ENCODE measurements at places on chromosomes 5 and 9. TPM values are rescaled to one million over a fixed set of nuclear protein-coding genes. Genes with fewer than 3 reads are reported as not detected.

DNA sequence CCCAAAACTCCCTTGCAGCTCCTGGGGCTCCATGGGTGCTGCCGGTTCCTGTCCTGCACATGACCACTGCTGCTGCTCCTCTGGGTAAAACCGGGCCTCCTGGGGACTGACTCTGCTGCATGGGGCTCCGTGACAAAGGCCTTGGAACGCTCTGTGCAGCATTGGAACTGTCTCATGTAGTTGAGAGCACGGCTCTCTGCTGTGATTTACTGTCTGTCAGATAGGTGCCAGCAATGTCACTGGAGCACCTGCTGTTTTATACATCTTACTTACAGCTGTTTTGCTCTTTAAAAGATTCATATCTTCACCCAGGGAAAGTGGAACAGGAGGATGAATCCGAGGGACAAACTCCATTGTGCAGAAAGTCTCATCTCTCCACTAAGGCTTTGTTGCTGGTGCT lies 138.1 kb downstream of the YIPF5 start:
- no peak for DNase-seq

GRCh38 chr9:74304598-74304997 lies 192.5 kb upstream of the RORB start:
- DNase-seq, result no peak

Gene BHMT2
- total RNA-seq, result not detected

GRCh38 chr9:106970219-106970975 lies 107.4 kb downstream of the ZNF462 start:
- no peak for DNase-seq

- DNase-seq, result no peak
Observed at GRCh38 chr9:121642758-121643157, 8.7 kb upstream of the DAB2IP start.

Gene TLR4
- not detected for total RNA-seq

DNA sequence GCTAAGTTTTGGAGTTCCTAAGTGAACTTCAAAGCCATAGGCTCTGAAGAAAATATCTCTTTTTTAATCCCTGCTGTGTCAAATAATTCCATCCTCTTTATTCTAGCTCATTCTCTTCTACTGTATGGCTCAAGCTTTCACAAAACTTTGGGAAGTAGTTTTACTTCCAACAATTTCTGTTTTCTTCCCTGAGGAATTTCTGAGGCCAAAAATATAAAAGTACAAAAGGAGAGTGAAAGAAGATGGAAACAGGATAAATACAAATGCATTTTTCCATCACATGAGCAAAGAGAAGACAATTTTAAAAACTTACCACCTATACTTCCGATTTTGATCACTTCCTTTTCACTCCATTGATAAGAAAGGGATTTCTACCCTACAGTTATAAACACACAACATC lies 585.7 kb upstream of the DAB2 start:
- DNase-seq, result no peak

DNA sequence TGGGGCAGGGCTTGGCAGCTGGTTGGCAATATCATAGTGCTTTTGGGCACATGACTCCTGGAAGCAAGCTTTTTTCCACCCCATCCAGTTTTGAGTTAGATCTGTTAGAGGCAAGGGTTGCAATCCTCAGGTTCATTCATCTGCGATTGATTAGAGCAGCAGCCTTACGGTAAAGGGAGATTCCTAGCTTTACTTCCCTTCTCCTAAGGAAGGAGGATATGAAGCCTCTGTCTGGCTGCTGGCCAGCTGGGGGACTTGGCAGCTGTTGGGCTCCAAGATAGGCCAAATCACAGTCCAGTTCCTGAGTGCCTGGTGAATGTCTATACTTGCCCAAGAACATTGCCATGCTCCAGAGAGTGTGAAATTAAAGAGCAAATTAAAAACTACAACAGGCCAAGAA lies 113.4 kb upstream of the CCNH start:
- DNase-seq, result no peak

GRCh38 chr5:636951-637350 lies 24.8 kb downstream of the CEP72 start:
- no peak for DNase-seq

DNA sequence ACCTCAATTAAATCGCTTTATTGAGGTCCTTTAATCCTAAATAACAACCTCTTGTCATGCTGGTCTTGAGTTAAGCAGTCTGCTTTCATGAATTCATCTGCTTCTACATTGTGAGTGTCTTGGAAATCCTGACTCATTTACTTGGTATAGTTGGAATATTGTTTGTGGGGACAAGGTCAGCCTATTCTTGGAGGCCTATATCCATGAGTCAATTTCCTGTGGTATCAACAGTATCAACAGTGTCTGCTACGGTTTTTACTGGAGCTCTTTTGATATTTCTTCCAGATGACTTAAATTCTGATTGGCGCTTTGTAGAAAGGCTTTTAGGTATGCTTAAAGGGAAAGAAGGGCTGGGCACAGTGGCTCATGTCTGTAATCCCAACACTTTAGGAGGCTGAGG lies 71.2 kb upstream of the PARP8 start:
- DNase-seq, result no peak

DNA sequence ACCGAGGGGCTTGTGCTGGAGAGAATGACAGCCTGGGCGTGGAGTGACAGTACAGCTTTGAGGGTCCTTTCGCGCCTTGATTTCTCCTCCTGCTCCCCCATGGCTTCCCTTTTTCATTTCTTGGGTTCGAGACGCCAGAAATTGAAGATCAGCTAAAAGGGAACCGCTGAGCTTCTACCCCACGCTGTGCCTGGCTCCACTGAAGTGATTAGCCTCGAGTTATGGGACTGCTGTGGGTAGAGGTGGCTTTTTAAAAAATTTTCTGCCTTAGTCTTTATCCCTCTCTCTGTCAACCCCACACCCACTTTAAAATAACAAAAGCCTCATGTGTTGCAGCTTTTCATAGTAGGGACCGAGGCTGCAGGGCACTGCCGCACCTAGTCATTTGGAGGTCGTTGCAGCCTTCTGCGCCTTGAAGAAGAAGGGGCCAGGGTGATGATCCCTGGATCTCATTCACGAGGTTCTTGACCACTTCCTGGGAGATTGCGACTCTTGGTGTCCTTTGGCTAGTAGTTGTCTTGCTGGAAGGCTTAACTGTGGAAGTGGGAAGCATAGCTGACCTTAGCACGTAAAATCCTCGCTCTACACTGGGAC lies 603 bp downstream of the PPIP5K2 start:
- DNase-seq, result no peak

Gene ALDH1A1
- 104 TPM for total RNA-seq

Gene INSL4
- not detected for total RNA-seq

Gene CCDC180
- total RNA-seq, result 5.9 TPM

Gene ISCA1
- total RNA-seq, result 11.2 TPM

Gene DDX4
- 0.26 TPM for total RNA-seq

GRCh38 chr5:178238711-178239592 lies 6.3 kb upstream of the PHYKPL start:
- DNase-seq, result no peak

Gene INSL6
- total RNA-seq, result not detected

Measured in Caco-2 (cell line).